Smooth muscle cell of the umbilical artery (primary cell): ENCODE measurements at places on chromosomes 5 and 9. TPM values are rescaled to one million over a fixed set of nuclear protein-coding genes. Genes with fewer than 3 reads are reported as not detected.

The NKD2 gene
- 0.59 TPM in 1 of 2 replicates, not detected in the other for total RNA-seq

The PCDHA1 gene
- under 0.01 and 0.09 TPM in 2 replicates for total RNA-seq

The C5orf52 gene
- total RNA-seq = not detected in 2 replicates

The SHC3 gene
- total RNA-seq = 63.2 and 79.2 TPM in 2 replicates

The SLC6A18 gene
- not detected in 2 replicates for total RNA-seq

The GMCL2 gene
- not detected in 2 replicates for total RNA-seq

The ARID3C gene
- 0.18 TPM in 1 of 2 replicates, not detected in the other for total RNA-seq

The PAEP gene
- not detected in 2 replicates for total RNA-seq

The CNTRL gene
- total RNA-seq = 3.3 and 6.2 TPM in 2 replicates

The PCDHB14 gene
- 0.42 and 1.5 TPM in 2 replicates for total RNA-seq

The CREB3 gene
- total RNA-seq = 97.4 and 118 TPM in 2 replicates
